ENCODE measurements at places on chromosomes 2 and 18. TPM values are rescaled to one million over a fixed set of nuclear protein-coding genes. Genes with fewer than 3 reads are reported as not detected.
A peak's percentile ranks its signal among the peaks of the same experiment; 100 is the strongest.

GRCh38 chr18:2847317-2848246 is 776 bp downstream of the EMILIN2 start:
- DNase-seq = no peak

- DNase-seq = no peak
Measured at GRCh38 chr2:96471772-96472171, 33.4 kb downstream of the NEURL3 start.

DNA sequence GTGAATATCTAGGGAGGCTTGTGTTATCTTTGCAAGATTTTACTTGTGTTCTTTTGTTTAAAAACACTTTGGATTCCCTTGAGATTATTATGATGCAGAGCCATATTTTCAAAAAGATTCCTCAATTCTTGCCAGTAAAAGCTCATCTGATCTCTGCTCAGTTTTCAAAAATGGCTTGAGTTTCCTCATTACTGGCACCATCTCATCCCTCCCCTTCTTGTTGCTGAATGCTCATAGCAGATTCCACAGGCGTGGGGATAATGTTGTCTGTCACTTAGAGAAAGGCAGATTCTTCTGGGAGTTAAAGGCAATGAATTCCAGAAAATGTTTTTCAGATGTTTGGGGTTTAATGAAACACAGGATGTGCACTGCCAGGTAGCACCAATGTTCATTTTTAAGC is 170.4 kb upstream of the TANK start:
- DNase-seq = no peak

DNA sequence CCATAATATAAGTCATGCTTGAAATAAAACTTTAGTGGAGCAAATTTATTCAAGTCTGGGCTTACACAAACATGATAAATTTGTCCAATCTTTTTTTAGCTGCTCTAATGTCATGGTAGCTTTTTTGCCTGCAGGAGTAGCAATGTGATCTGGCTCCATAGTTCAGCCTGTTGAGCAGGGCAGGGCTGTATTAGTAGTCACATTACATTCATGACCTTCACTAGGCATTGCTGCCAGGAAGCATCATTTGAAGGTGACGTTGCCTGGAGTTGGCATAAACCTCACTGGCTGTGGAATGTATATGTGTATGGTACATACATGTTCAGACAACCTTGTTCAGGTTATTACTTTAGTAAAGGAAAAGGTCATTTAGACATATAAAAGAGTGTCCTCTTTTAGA is 76.6 kb downstream of the CCDC85A start:
- DNase-seq = peak; percentile 12

- no peak for DNase-seq
Measured at GRCh38 chr18:23701017-23701416, 11.8 kb downstream of the LAMA3 start.

DNA sequence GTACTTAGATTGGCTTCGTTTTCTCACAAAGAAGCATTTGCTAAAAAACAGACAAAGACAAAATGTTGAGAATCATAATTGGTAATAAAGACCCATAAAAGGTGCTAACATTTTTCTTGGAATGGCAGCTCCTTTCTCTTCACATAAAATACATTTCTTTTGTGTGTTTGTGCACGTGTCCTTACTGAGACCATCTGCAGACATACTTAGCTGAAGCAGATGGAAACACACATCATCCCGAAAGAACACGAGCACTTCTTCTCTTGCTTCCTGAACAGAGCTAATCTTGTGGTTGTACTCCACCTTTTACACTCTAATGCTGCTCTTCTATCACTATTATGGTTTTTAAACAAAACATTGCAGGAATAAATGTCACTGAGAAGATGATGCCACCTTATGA is 142.5 kb downstream of the SPHKAP start:
- DNase-seq = no peak

- no peak for DNase-seq
Measured at GRCh38 chr2:180609626-180610340, 370.6 kb upstream of the UBE2E3 start.

DNA sequence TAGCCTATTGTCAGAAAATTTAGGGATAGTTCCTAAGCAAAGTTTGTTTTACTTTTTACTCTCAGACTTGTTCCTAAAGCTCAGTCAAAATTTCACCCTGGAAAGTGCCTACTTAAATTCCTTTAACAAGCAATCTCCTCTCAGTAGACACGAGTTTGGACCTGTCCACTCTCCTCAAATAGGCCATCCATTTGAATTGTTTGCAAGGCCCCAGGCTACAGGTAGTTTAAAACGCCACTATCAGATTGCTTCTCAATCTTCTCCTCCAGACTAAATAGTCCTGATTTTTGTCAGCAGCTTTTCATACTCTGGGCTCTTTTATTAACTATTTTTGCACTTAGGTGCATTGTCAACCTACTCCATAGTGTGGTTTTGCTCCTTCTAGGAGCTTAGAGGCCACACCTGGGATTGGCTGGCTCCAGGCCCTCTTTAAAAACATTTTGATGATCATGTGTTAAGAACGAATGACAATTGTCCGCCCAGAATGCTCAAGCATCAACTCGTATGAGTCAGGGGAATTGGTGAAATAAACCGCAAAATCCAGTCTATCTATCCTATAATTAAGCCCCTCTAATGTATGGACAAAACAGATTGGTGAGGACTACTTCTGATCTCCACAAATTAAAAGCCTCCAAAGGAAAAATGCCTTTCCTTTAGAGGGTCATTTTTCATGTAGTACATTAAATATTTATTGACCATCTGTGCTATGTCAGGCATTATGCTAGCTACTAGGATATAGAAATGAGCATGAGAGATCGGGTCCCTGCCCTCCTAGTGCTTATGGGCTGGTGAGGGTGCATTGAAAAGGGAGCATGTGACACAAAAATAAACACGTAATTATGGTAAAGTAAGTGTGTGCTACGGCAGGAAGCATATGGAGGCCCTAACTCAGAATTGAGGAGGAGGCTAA is 333.8 kb upstream of the TNP1 start:
- DNase-seq = no peak

GRCh38 chr2:74383254-74383653 is 3.1 kb upstream of the DCTN1 start:
- peak; percentile 41 for DNase-seq

- peak; percentile 18 for DNase-seq
Measured at GRCh38 chr18:56221195-56222065, 417.0 kb downstream of the TXNL1 start.

DNA sequence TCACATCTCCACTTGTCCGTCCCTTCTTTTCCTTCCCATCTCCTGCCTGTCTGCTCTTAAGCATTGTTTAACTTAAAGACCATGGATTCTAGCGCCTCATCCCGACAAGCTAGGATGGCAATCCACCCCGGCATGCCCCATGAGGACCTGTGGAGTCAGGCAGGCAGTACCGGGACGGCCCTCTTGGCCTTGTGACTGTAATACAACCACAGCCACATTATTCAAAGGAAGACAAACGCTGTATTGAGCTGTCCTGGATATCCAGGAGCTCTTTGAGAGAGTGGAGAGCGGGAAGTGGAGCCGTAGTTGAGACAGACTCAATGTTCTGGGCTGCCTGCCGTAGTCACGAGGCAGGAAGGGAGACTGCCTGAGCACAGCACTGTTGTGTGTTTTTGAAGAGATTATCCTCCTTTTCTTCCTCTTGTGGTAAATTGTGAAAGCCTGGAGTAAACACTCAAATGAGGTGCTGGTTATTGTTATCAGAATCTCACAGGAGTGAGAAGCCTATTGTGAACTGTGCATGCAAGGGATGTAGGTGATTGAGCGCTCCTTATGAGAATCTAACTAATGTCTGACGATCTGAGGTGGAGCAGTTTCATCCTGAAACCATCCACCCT is 929.8 kb upstream of the CNTNAP5 start:
- no peak for DNase-seq

- DNase-seq = peak; percentile 88
Measured at GRCh38 chr18:267688-268552, at the start of gene THOC1. TSS of gene THOC1 (minus strand) at chr18:268047. CDS start at chr18:268019, 28 bp downstream.

Gene RHBDD1
- 39.1 TPM for total RNA-seq

Gene DYNAP
- total RNA-seq = not detected

Gene SLC4A5
- not detected for total RNA-seq

Gene ACMSD
- total RNA-seq = not detected

Gene INHBB
- 1.2 TPM for total RNA-seq

Gene CTNNA2
- total RNA-seq = not detected

Gene SCYGR4
- not detected for total RNA-seq

Gene NEU2
- not detected for total RNA-seq

Gene PCARE
- total RNA-seq = not detected

Gene FAP
- total RNA-seq = 101 TPM

All from HFFc6 (cell line).